ENCODE measurements at places on chromosomes 4 and X.
A peak's percentile ranks its signal among the peaks of the same experiment; 100 is the strongest.

DNA sequence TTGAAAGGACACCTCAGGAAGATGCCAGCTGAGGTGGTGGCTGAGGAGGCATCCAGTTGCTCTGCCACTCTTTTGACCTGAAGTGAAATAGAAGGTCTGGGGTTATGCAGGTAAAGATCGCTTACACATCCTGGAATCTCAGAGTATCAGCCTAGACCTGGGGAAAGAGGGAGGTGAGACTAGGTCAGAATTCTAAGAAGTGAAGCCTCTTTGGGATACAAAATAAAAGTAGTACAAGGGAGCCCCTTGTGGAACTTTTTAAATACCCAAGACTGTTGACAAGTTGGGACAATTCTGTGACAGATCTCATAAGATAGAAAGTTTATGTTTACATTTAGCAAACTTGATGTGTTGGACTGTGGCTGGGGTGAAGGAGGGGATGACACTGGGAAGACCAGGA is 263.1 kb downstream of the SPRY1 start:
- no peak for DNase-seq

DNA sequence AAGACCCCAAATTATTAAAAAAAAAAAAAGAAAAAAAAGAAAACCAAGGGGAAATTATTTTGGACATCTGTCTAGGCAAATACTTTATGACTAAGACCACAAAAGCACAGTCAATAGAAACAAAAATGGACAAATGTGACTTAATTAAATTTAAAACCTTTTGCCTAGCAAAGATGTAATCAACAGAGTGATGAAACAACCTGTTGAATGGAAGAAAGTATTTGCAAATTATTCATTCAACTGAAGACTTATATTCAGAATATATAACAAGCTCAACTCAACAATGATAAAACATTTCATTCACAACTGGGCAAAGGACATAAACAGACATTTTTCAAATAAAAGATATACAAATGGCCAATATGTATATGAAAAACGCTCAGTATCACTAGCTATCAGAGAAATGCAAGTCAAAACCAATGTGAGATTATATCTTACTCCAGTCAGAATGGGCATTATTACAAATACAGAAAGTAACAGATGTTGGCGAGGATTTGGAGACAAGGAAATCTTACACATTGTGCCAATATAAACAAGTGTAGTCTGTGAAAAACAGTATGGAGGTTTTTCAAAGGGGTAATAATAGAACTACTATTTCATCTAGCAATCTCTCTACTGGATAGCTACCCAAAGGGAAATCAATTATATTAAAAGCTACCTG is 67.1 kb downstream of the FAAH2 start:
- no peak for DNase-seq

- DNase-seq, result no peak
Observed at GRCh38 chr4:118680808-118681207, 4.4 kb upstream of the METTL14 start.

DNA sequence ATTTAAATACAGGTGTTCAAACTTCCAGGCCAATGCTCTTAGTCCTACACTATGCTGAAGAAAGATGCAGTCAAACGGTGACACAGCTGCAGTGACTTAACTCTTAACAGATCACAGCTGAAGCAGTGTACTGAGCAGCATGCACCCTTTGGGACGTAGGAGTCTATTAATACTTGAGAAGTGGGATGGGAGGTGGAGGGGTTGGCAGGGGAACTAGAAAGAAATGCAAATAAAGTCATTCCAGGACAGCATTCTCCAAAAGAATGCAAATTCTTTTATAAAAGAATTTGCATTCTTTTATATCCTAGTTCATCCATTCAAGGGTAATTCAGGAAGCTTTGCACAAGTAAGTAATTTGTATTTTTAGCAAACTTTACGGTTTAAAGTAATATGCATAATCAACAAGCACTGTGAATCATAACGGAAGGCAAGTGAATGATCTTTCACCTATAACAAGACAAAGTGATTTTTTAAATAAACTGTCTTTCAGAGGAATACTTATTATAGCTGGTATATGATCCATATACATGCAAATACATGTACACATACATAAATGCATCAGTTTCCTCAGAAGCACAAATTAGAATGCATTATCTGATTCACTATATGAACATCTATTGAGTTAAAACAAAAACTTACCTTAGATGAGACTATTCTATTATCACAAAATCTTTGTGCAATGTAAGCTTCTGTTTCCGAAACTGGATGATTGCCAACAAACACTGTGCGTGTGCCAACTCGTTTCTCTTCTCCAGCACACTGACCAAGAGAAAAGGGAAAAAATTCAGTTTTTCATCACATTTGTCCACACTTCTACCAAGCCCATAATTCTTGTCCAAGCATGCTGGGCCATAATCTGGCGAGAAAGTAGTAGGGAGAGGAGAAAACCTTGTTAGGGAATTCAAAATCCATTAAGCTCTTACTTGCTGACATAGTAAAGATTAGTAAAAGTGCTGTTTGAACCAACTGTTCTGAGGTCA is 106.5 kb downstream of the ATP11C start:
- no peak for DNase-seq

- no peak for DNase-seq
Observed at GRCh38 chr4:2666722-2667247, 89.4 kb downstream of the TNIP2 start.

GRCh38 chr4:80107374-80107773 is 34.3 kb upstream of the ANTXR2 start:
- DNase-seq, result no peak

GRCh38 chrX:129593137-129593536 is 53.1 kb downstream of the OCRL start:
- no peak for DNase-seq

DNA sequence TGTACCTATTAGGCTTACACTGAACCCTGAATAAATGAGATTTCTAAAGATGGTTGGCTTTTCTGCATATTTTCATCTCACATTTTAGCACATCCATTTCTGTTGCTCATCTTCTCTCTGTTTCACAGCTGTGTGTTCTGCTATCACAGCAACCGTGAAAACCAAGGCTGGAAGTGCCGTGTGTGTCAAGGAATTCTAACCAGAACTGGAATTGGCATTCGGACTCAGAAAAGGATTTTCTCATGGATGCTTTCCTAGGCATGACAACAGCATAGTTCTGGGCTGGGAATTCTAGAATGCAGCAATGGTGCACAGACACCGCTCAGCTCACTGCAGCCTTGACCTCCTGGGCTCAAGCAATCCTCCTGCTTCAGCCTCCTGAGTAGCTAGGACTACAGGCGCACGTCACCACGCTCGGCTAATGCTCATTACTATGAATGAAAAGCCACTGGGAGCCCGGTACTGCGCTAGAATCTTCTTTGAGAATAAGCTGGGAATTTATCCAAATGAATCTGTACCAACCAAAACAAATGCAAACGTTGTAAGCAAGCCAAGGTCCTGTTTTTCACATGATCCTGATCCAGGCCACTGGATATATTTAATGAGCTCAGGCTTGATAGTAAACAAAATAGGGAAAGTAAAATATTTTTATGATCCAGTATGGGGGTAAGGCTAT is 105.2 kb downstream of the RBM47 start:
- no peak for DNase-seq

DNA sequence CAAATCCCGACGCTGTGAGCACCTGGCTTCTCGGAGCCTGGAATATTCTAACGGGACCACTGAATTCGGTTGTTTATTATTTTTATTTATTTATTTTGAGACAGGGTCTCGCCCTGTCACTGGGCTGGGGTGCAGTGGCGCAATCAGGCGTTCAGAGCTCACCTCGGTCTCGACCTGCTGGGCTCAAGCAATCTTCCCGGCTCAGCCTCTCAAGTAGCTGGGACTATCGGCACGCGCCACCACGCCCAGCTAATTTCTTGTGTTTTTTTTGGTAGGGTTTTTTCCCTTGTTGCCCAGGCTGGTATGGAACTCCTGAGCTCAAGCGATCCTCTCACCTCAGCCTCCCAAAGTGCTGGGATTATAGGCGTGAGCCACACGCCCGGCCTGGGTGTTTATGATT is 21.5 kb upstream of the S100P start:
- DNase-seq, result no peak

GRCh38 chr4:11368701-11369115 is 60.0 kb downstream of the HS3ST1 start:
- peak; percentile 25 for DNase-seq

- DNase-seq, result no peak
Observed at GRCh38 chr4:8191136-8191747, 7.8 kb upstream of the SH3TC1 start.

- no peak for DNase-seq
Observed at GRCh38 chrX:97399400-97399799, 515.7 kb downstream of the RPA4 start.

DNA sequence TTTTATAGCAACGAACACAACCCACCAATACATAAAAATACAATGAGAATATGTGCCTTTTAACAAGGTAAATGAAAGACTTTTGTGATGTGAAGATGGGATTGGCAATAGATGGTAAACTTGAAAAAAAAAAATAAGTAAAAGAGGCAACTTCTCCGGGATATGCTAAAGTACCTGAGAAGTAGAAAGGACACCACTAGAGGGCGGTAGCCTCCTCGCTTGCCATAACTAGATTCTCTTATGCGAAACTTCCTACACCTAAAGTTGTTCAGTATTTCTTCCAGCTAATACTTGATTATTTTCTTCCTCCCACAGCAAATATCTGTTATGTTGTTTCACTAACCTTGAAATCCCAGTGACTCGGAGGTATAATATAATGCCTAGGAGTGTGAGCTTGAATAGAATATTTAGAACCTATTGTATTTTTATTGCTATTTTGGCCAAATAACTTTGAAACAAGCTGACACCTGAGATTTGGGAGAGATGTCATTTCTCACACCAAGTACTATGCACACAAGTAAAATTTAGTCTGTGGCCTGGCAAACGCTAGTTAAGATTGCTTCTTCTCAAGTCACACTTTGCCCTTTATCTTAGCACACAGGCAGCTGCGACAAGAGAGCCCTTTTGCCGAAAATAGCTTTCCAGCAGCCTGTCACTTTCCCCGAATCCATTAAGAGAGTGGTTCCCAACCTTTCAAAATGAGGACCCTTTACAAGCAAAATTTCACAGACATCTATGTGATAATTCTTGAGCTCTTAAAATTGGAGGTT is 44.9 kb upstream of the PDLIM5 start:
- DNase-seq, result peak; percentile 93

DNA sequence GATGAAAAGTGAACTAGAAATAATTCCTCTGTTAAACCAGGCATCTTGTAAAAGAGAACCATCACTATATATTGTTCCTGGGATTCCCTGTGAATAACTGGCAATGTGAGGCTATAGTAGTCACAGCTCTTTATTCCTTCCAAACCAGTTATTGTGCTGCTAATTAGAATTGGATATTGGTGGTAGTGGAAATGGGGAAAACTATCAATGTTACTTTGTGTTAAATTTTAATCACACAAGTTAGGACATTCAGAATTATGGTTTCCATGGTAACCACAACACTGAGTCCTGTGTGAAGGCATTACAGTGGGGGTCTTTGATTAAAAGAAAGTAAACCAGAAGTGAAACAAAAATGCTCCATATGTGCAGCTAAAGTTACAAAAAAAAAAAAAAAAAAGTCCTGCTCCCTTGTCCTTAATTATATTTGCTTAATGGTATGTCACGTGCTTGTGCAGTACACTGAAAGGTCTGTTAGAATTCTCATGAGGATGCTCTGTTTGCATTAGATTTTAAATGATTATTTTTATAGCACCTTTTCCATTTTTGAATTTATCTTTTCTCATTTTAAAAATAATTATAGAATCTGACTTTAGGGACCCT is 200.4 kb downstream of the ADGRL3 start:
- DNase-seq, result peak; percentile 24

DNA sequence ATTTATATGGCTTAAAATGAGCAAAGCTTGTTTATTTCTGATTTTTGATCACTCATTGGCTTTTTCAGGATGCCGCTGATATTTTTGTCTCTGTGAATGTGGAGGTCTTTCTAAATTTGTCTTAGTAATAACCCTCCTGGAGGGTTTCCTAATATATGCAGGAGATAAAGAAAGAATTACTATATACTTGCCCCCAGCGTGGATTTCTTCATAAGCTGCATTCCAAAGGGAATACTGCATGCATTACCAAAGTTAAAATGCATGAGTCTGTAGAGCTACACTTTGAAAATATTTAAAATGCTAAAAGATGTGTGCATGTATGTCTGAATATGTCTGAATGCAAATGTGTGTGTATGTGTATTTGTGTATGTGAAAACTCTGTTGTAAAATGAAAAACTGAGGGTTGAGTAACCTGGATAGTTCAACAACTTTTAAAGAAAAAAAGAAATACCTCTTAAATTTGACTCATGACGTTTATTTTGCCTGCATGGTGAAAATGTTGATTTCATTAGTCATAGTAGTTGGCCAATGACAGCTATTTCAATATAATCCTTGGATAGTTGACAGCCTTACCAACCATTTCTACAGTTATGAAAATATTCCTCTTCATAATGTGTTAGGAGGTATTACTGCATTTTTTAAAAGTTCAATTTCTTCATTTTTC is 113.2 kb upstream of the ZNF827 start:
- DNase-seq, result no peak

DNA sequence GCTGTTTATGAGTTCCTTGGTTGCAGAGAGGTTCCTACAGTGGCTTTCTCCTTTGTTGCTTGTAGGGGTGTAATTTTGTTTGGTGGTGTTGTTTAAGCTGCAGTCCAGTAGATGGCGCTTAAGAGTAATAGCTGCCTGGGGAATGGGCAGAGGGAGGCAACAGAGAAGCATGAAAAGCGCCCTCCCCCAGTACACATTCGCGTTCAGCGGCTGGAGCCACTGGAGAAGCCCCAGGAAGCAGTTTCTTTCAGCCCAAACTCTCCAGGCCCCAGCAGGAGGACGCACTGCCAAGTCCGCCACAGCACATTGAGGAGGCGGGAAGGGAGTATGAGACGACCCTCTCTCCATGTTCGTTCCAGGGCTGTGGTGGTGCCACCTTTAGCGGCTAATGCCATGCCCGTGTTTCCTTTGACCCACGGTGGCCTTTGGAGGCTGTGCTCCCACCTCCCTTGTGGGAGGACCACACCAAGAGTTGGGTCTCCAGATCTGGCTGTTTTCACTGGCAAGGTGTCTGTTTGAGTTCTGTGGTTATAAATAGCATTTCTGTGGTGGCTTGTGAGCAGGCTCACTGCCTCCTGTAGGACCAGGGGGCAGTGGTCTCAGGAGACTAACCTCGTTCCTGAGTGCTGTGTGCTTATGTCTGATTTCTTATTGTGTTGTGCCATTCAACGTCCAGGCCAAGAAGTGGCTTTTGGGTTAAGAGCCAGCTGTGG is 252.3 kb downstream of the ARHGAP10 start:
- DNase-seq, result peak; percentile 60
